Ovary (tissue), 10 donors: ENCODE measurements at places on chromosomes 2 and 18. TPM values are rescaled to one million over a fixed set of nuclear protein-coding genes. Genes with fewer than 3 reads are reported as not detected.

The SERPINB3 gene
- total RNA-seq: not detected

GRCh38 chr2:209442939-209443338 is 19.1 kb downstream of the MAP2 start:
- H3K4me1 ChIP-seq: no peaks in the 10 kb centered on the region
- H3K36me3 ChIP-seq: no peaks in the 10 kb centered on the region
- no peak overlapping the region for H3K4me3 ChIP-seq
- H3K27ac ChIP-seq: no peak overlapping the region
- no peaks in the 10 kb centered on the region for H3K27me3 ChIP-seq
- DNase-seq: no peak

The L3MBTL4 gene
- total RNA-seq: 23.7 TPM

GRCh38 chr2:174764280-174765255 is at the start of gene CHRNA1:
Gene CHRNA1 (minus strand): TSS chr2:174764472. CDS start chr2:174764394, 78 bp downstream.
- H3K27me3 ChIP-seq: no peaks in the 10 kb centered on the region
- H3K4me1 ChIP-seq: no peaks in the 10 kb centered on the region
- H3K36me3 ChIP-seq: no peaks in the 10 kb centered on the region
- DNase-seq: no peak
- no peak within 1 kb of the TSS for H3K4me3 ChIP-seq
- no peak within 1 kb of the TSS for H3K27ac ChIP-seq

The CFAP65 gene
- 2.0 TPM for total RNA-seq

The C2orf76 gene
- total RNA-seq: 16.7 TPM

The HOXD8 gene
- 36.2 TPM for total RNA-seq

GRCh38 chr2:190235551-190236075 is 84.0 kb downstream of the HIBCH start:
- DNase-seq: no peak
- no peaks in the 10 kb centered on the region for H3K27me3 ChIP-seq
- H3K4me3 ChIP-seq: no peak overlapping the region
- H3K4me1 ChIP-seq: no peaks in the 10 kb centered on the region

- H3K27ac ChIP-seq: no peak overlapping the region
- no peak overlapping the region for H3K4me3 ChIP-seq
- H3K4me1 ChIP-seq: no peaks in the 10 kb centered on the region
- no peaks in the 10 kb centered on the region for H3K36me3 ChIP-seq
- H3K27me3 ChIP-seq: no peaks in the 10 kb centered on the region
Measured at GRCh38 chr2:102376052-102376591, 20.5 kb downstream of the IL18R1 start.

The MOGAT1 gene
- not detected for total RNA-seq

DNA sequence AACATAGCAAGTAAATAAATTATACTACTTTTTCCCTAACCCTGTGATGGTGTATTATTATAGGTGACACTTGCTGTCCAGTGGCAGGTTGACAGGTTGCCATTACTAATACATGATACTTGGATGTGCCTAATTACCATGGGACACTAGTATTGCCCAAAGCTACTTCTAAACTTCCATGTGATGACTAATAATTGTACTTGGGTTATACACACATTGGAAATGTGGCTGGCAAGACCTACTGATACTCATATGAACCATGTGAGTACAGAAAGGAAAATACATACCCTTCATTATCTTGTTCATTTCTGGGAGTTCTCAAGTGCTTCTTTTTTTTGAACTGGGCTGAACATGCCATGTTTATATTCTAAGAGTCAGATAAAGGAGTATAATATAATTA is 156.4 kb downstream of the IKZF2 start:
- H3K4me3 ChIP-seq: no peak overlapping the region
- H3K4me1 ChIP-seq: no peaks in the 10 kb centered on the region
- H3K27ac ChIP-seq: no peak overlapping the region
- H3K36me3 ChIP-seq: no peaks in the 10 kb centered on the region

GRCh38 chr2:149221898-149222297 is 108.5 kb upstream of the LYPD6 start:
- H3K4me3 ChIP-seq: no peak overlapping the region
- no peak for DNase-seq

The COL4A4 gene
- 1.2 TPM for total RNA-seq

GRCh38 chr18:58241877-58242276 is 197.9 kb downstream of the NEDD4L start:
- no peaks in the 10 kb centered on the region for H3K27me3 ChIP-seq
- no peak overlapping the region for H3K27ac ChIP-seq
- DNase-seq: no peak
- no peaks in the 10 kb centered on the region for H3K4me1 ChIP-seq
- H3K4me3 ChIP-seq: no peak overlapping the region
- H3K36me3 ChIP-seq: no peaks in the 10 kb centered on the region

The MARCHF7 gene
- total RNA-seq: 68.1 TPM

DNA sequence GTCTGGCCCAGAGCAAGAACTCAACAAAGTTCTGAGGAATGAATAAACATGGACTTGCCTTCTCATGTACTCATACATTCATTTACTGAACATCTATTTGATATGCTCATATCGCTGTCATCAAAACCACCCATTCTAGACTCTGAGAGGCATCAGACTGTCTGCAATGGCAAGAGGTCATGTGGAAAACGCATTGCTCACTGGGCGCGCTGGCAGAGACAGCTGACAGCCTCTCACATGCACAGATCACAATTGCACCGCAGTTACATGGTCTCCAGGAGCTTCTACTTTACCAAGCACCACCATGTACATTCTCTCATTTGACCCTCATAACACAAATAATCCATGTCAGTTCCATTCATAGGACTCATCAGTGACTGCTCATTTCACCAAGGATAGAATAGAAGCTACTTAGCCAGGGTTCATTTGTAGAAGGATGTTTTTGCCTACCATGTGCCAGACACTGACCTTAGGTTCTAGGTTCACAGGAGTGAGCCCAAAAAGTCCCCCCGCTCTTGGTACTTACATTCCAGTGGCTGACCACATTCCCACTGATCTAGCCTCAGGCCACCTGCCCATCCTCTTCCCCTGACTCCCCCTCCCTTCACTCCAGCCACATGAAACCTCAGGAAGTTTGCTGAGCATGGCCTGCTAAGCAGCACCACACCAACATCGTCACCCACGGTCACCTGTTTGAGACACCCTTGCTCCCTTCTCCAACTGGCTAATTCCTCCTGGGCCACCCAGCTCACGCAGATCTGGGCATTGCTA is 6.1 kb downstream of the FAM124B start:
- no peaks in the 10 kb centered on the region for H3K36me3 ChIP-seq
- H3K27me3 ChIP-seq: no peaks in the 10 kb centered on the region
- H3K4me3 ChIP-seq: no peak overlapping the region
- no peaks in the 10 kb centered on the region for H3K4me1 ChIP-seq
- no peak overlapping the region for H3K27ac ChIP-seq

GRCh38 chr2:74740741-74741431 is 86.8 kb downstream of the SEMA4F start:
- no peaks in the 10 kb centered on the region for H3K27me3 ChIP-seq
- H3K36me3 ChIP-seq: no peaks in the 10 kb centered on the region
- peaks cover 5% of the 10 kb centered on the region for H3K4me1 ChIP-seq
- DNase-seq: no peak

The SDC1 gene
- total RNA-seq: 4.2 TPM

DNA sequence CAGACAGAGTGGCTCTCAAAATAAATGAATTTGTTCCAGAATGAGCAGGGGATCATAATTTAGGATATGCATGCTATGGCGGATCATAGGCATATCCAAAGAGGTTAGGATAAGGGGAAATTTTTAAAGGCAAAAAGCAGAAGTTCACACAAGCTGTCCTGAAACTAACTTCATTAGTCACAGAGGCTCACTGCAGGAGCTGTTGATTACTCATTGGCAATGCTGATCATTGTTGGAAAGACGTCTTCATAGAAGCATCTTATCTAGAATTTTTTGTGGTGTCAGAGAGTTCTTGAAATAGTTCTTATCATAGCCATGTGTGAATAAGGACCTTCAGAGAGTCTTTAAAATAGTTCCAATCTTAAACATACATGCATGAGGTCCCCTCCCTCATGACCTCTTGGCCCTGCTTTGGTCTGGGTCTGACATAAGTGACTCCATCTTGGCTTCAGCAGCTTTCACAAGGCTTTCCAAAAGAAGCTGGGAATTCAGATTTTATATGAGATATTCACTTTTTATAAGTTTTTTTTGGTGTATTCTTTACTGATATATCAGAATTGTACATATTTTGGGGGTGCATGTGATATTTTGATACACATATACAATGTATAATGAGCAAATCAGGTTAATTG is 7.5 kb upstream of the CCDC195 start:
- DNase-seq: no peak
- no peak overlapping the region for H3K4me3 ChIP-seq
- H3K27ac ChIP-seq: no peak overlapping the region
- no peaks in the 10 kb centered on the region for H3K27me3 ChIP-seq
- no peaks in the 10 kb centered on the region for H3K36me3 ChIP-seq
- no peaks in the 10 kb centered on the region for H3K4me1 ChIP-seq

DNA sequence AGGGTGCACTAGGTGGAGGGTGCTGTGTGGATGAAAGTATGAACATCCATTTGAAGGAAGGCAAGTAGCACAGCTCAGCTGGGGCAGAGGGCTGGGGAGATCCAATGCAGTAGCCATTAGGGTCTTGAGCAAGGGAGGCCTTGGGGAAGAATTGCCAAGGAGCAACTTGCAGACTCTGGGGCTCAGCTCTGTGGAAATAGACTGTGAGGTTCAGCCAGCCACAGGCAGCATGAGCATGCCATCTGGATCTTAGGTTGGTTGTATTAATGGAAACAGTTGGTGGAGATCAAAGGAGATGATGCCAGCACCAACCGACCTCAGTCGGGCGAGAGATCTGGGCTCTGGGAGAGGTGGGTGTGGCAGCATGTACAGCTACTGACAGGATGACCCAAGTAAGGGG is 5.6 kb downstream of the ZAP70 start:
- no peaks in the 10 kb centered on the region for H3K36me3 ChIP-seq
- no peak overlapping the region for H3K4me3 ChIP-seq
- no peak for DNase-seq
- no peaks in the 10 kb centered on the region for H3K27me3 ChIP-seq

DNA sequence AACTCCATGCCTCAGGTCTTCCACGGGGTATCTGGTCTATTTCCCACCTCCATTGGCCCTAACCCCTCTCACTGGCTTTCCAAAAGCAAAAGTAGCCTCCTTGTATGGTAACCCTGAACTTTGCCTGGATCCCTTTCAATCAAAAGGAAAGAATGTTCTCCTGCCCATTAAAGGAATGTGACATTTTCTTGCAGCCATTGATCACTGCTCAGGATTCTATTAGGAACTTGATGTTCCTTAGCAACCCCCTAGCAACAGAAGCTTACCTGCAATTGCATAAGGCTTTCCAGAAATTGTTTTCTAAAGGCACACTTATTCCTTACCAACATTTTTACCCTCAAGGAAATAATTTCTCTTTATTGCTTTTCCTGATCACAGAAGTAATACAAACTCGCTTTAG is 91.4 kb upstream of the AGAP1 start:
- H3K27ac ChIP-seq: no peak overlapping the region
- no peaks in the 10 kb centered on the region for H3K36me3 ChIP-seq
- no peak for DNase-seq
- no peaks in the 10 kb centered on the region for H3K27me3 ChIP-seq
- H3K4me1 ChIP-seq: peaks cover 4% of the 10 kb centered on the region

GRCh38 chr2:226963528-226963927 is 127.7 kb downstream of the RHBDD1 start:
- DNase-seq: no peak
- peaks cover 2% of the 10 kb centered on the region for H3K4me1 ChIP-seq
- no peaks in the 10 kb centered on the region for H3K36me3 ChIP-seq
- H3K27ac ChIP-seq: no peak overlapping the region
- no peak overlapping the region for H3K4me3 ChIP-seq

DNA sequence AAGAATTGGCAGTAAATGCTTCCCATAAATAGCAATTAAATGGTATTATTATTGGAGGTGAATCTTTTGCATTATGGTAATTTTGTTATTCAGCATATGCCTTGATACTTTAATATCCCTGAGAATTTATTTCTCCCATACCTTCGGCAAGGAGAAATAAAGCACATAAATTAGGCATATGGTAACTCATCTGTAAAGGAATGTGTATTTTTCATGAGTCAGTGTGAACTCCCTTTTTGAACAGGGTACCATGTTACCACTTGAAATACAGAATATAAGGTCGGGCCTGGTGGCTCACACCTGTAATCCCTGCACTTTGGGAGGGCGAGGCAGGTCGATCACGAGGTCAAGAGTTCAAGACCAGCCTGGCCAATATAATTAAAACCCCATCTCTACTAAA is 18.4 kb downstream of the METTL21A start:
- H3K27ac ChIP-seq: no peak overlapping the region
- H3K36me3 ChIP-seq: no peaks in the 10 kb centered on the region
- no peaks in the 10 kb centered on the region for H3K27me3 ChIP-seq
- no peaks in the 10 kb centered on the region for H3K4me1 ChIP-seq
- DNase-seq: no peak

The FAM237A gene
- total RNA-seq: not detected

The IFIH1 gene
- 12.7 TPM for total RNA-seq

- H3K4me1 ChIP-seq: no peaks in the 10 kb centered on the region
- no peak overlapping the region for H3K27ac ChIP-seq
- no peaks in the 10 kb centered on the region for H3K36me3 ChIP-seq
- H3K27me3 ChIP-seq: no peaks in the 10 kb centered on the region
Measured at GRCh38 chr2:10028988-10029874, 14.1 kb upstream of the KLF11 start.

The LAMA3 gene
- total RNA-seq: 20.5 TPM

GRCh38 chr18:60675801-60676200 is 303.2 kb upstream of the MC4R start:
- no peaks in the 10 kb centered on the region for H3K36me3 ChIP-seq
- H3K4me1 ChIP-seq: no peaks in the 10 kb centered on the region
- H3K27ac ChIP-seq: no peak overlapping the region
- no peak overlapping the region for H3K4me3 ChIP-seq
- no peak for DNase-seq

DNA sequence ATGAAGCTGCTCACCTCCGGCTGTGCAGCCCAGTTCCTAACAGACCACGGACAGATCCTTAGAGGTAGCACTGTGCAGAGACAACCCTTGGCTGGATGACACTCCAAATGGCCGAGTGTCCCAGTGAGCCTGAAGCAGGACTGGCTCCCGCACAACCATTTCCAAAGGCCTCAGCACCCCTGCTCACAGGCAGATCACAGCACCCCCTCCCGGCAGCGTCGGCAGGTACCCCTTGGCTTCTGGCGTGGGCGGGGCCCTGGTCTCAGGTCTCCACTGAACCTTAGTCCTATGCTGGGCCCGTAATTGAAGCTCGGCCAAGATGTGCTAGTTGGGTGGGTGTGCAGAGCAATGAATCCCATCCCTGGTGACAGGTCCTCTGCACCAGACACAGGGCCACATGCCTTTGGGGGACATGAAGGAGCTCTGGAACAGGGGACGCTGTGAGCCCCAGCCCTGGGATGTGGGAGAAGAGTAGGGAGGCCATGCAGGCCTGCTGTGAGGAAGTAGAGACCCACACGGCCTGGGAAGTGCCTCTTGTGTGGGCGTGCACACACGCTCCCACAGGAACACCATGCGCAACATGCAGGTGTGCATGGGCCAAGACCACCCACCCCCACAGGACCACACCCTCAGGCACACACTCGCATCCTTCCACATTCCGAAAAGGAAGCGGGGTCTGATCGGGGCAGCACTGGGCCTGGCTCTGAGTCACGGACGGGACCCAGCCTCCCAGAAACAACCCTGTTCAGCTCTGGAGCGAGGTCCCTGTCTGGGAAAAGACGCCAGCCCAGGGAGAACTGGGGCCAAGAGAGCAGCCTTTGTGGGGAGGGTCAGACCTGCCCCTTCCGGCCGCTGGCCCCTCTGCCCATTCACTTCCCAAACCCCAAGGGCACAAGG is 2.8 kb downstream of the DUSP2 start:
- DNase-seq: no peak
- peaks cover 6% of the 10 kb centered on the region for H3K4me1 ChIP-seq
- H3K36me3 ChIP-seq: no peaks in the 10 kb centered on the region
